RCC 7860 (cell line): ENCODE measurements at places on chromosomes 1 and 21.
A peak's percentile ranks its signal among the peaks of the same experiment; 100 is the strongest.

DNA sequence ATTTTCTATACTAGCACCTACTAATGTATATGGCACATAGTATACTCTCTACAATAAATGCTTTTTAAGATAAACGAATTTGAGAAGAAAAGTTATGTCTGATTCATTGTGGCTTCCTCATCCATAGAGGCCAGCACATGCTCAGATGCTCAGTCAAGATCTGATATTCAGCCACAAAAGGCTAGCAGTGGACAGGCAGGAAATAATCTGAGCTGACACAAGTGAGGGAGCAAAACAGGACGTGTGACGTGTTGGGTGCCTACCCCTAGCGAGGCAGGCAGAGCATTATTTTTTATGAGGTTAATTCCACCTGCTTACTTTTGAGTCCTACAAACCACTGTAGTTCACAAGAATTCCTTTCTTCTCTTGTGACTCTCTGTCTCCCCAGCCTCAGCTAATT, 550.9 kb downstream of the SMYD3 start:
- no peak for DNase-seq

DNA sequence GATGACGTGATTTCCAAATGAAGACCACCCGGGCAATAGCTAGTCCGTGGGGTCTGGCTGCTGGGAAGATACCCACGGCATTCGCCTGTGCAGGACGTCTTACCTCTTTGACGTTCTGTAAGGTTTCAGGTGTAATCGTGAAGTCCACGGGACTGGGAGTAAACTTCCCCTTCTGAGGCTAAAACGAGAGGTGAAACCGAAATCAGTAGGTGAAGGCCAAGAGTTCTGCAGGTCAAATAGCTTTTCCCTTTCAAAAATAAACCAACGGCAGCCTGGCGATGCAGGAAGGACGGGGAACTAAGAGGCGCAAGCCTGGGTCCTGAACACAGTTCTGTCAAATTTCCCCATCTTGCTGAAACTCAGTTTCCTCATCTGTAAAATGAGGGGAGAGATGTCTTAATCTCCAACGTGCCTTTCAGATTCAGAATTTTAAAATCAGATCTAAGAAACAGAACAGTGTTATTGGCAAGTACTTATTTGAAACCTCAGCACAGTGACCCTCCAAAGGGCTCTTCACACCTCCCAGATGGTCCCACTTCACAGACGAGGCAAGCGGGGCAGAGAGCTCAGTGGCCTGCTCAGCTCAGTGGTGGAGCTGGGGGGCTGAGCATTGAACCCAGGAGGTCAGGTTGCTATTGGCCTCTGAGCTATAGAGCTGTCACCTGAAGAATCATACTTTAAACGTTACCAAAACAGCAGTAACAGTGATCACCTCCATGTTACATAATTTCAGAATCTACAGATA, 34.7 kb downstream of the VPS26C start:
- no peak for DNase-seq

- DNase-seq: no peak
These were observed 64.0 kb downstream of the ZBTB17 start for GRCh38 chr1:15911927-15912326.

DNA sequence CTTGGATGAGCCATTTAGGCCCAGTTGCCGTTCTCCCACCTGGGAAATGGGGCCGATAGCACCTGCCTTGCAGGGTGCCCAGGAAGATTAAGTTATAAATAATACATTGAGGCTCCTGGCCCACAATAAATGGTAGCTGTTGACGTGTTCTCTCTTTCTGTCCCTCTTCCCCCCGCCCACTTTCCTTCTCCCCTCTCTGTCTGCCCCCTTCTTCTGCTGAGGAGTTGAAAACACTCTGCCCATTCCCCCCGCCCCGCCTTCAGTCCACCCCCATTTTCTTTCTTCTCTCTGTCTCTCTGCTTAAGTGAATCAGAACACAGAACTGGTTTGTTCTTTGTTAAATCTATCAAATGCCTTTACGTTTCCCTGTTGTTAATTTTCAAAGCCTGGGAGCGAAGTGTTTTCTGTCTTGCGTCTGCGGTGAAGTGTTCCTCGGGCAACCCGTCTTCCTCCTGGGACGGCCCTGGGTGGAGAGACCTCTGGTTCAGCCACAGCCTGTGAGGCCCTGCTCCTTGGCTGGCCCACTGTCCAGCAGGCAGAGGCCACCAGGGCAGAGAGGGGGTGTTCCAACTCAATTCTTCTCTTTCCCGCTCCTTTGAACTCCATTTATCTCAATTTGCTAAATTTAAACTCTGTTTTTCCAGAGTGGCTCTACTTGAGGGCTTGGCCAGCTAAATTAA, 29.3 kb upstream of the SELENON start:
- DNase-seq: no peak

- DNase-seq: no peak
These were observed 98.9 kb downstream of the TNFSF18 start for GRCh38 chr1:172951730-172952365.

GRCh38 chr21:29265690-29266479, 32.8 kb upstream of the BACH1 start:
- DNase-seq: no peak

- DNase-seq: no peak
These were observed 58.7 kb downstream of the XCL2 start for GRCh38 chr1:168485048-168485447.

- no peak for DNase-seq
These were observed 16.6 kb downstream of the SMIM12 start for GRCh38 chr1:34842952-34843371.

DNA sequence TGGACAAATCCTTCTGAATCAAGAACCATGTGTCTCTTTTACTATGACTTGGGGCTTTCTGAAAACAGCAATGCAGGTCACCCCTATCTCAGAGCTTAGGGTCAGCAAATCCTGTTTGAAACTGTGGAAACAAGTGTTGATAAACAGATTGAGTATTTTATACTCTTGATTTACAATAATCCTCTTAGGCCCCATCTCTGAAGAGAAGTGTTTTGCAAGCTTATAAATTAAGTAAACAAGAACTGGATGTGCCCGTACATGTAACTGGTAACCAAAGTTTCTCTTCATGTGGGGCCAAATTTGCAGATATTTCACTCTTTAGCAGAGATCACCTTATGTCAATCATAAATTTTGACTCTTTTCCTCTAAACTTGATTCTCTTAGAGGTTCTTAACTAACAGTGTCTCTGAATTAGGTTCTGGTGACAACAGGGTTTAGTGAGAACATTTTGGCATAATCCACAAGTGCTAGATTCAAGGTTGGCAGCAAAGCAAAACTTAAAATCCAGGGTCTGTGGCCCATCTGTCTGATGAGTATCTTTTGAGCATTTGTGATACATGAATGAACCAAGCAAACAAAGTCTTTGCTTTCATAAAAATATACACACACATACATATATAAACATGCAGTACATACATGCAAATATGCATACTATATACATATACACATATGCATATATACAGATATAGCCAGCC, 183.0 kb upstream of the HOOK1 start:
- DNase-seq: no peak

GRCh38 chr1:42682739-42683531, 717 bp downstream of the YBX1 start:
- DNase-seq: no peak

DNA sequence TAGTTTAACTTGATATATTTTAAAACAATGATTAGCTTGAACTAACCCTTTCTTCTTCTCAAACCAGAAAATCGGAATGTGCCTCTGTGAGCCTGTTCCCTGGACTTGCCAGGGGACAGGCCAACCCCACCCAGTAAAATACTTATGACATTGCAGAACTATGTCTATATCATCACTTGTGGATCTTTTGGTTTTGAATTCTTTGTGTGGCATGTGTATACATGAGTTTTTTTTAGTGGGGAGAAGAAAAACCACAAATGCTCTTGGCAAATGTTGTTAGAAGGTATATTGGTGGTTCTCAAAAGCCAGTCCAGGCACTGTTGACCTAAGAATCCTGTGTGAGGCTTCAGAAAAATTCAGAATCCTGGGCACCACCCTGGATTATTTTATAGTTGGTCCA, 347.4 kb downstream of the SIPA1L2 start:
- DNase-seq: no peak

GRCh38 chr1:93015590-93015989, 54.3 kb upstream of the DIPK1A start:
- no peak for DNase-seq

- no peak for DNase-seq
These were observed 30.8 kb downstream of the TNNI3K start for GRCh38 chr1:74266001-74266400.

DNA sequence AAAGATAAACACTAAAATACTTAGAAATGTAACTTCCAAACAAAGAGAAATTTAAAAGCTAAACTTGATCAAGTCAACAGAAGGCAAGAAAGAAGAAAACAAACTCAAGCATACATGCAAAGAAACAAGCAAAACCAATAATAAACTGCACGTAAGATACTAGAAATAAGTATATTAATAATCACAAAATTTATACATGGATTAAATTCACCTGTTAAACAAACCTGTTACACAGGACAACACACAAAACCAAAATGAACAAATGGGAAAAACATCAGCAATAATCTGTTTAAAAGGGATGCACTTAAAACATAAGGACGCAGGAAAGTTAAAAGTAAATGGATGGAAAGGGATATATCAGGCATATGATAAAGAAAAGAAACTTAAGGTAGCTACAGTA, 165.8 kb downstream of the CDC42BPA start:
- DNase-seq: no peak

DNA sequence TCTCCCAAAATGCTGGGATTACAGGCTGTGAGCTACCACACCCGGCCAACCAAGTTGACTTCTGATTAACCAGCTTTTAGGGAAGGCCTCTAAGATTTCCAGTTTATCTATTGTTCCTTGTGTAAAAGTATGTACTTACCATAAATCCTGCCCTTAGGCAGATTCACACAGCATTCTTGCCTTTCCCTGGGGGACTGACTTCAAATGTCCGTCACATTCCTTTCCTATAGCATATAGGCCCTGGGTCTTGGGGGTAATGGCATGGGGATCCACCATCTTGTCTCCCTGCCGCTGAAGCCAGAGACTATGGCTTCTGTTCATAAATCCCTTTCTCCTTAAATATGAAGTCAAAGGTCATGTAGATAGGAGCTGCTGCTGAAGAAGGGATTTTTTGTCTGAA, 872 bp upstream of the PINK1 start:
- no peak for DNase-seq

- DNase-seq: no peak
These were observed 100.5 kb downstream of the ZBTB18 start for GRCh38 chr1:244151537-244151936.

DNA sequence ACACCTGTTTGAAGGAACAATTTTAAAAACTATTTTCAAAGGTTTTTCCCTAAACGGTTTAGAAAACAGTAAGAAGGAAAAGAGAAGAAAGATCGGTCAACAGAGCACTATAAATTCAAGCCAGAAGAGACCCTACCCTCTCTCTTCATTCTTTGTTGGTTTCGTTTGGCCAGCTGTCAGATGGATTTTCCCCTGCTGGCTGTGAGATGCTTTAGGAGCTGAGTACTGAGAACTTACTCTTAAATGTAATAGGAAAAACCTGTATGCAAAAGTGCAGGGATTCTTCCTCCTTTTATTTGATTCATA, 1.3 kb upstream of the TXNIP start:
- no peak for DNase-seq

- DNase-seq: no peak
These were observed 73.1 kb upstream of the USP24 start for GRCh38 chr1:55288245-55288644.

DNA sequence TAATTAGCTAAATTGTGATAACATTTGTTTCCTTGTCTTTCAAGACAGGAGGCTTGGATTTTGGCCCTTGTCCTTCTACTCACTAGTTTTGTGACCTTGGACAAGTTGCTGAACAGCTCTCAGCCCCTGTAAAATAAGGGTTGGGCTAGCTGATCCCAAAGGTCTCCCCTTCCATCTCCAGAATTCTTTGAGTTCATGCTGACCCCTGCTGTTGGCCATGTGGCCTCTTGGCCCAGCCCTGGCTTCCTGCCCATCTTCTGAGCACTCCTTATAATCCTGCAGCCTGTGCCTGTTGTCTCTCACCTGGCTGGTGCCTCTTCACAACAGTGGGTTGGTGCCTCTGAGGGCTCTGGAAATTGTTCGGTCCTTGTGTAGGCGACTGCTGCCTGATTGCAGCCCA, 10.1 kb downstream of the PTGFRN start:
- no peak for DNase-seq

DNA sequence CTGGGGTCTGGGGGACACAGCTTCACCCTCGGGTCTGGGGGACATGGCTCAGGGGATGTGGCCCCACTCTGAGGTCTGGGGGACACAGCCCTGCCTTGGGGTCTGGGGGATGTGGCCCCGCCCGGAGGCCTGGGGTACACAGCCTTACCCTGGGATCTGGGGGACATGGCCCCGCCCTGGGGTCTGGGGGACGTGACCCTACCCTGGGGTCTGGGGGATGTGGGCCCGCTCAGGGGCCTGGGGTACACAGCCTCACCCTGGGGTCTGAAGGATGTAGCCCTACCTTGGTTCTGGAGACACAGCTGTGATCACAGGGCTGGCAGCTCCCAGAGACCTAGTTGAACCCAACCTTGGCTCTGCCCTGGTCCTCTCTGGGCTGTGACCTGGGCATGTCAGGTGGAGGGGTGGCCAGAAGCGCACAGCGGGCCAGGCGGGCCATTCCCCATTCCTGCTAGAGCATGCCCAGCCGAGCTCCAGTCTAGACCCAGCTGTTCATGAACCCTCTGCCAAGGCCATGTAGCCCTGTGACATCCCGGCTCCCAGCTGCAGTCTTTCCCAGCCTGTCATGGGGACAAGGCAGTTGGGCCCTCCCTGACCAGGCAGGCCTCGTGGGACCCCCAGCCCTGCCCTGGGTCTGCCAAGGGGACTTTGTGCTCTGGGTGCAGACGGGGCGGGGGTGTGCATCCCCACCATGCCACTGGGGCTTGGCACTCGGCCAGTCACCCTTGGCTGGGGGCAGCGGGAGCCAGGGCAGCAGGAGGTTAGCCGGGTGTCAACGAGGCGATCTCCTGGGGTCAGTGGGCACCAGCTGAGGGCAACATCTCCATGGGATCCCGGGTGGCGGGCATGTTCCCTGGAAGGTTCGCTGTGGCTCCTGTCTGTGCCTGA, 43.9 kb downstream of the WNT9A start:
- no peak for DNase-seq

DNA sequence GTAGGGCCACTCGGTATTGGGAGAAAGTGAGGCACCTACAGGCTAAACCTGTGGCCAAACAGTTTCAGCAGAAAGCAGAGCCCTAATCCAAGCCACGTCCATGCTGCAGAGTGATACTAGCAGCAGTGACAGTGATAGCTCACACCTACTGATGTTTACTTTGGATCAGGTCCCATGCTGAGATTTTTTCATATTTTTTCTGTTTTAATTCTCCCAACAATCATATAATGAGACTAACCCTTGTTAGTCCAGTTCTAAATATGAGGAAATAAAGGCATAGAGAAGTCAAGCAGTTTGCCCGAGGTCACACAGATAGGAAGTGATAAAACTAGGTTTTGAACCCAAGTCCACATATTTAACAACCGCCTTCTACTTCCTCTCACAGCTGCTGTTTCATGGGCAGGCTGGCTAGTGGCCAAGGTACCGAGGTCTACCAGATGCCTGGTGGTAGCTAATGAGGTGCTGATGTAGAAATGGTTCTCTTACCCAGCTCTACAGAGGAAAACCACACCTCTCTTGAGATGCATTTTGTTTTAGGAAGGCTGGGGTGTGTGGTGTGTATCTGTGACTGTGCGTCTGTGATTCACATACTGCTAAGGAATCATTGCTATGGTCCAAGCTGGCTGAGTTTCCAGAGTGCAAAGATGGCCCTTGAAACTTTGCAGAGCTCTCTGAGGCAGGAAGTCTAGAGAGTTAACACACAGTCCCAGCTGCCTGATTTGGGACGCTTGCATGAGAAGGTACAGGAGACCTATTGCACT, 80.3 kb upstream of the ARTN start:
- peak; percentile 62 for DNase-seq

- DNase-seq: no peak
These were observed 15.0 kb upstream of the FAM131C start for GRCh38 chr1:16088351-16088911.

- DNase-seq: no peak
These were observed at the start of gene ACOT11 for GRCh38 chr1:54547601-54548388. ACOT11 (plus strand) TSS chr1:54548228; CDS start chr1:54548310, 82 bp downstream.
